ENCODE measurements at places on chromosomes 11 and 22.
A peak's percentile ranks its signal among the peaks of the same experiment; 100 is the strongest.

GRCh38 chr22:29253561-29254285, 14.1 kb downstream of the RHBDD3 start:
- DNase-seq: no peak

DNA sequence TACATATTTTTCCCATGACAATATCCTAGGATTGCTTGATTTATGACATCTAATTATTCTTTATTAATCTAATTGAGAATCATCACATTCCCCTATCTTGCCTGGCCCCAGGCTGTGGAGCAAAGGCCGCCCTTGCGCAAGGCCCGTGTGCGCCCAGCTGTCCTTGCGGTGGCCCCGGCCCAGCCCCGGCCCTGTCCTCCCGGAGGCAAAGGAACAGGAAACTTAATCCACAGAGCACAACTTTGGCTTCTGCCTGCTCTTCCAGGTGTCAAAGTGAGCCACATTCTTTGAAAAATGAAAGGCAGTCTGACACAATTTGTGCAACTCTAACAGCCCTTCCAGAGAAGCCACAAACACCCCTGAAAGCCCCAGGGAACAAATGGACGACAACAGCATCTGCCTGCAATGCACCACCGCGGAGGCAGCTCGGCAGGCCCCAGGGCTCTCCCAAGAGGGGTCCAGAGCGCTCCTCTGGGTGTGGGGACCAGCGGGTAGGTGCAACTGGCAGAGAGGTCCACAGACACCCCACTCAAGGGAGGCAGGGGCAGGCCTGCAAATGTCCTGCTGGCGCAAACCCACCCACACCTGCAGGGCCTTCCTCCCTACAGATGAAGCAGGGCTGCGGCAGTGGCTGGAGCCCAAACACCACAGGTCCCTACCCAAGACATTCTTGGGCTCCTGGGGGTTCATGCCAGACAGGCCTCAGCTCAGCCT, 30.3 kb downstream of the GNB1L start:
- DNase-seq: no peak

- no peak for DNase-seq
These were observed 11.6 kb downstream of the OPCML start for GRCh38 chr11:133520707-133521106.

DNA sequence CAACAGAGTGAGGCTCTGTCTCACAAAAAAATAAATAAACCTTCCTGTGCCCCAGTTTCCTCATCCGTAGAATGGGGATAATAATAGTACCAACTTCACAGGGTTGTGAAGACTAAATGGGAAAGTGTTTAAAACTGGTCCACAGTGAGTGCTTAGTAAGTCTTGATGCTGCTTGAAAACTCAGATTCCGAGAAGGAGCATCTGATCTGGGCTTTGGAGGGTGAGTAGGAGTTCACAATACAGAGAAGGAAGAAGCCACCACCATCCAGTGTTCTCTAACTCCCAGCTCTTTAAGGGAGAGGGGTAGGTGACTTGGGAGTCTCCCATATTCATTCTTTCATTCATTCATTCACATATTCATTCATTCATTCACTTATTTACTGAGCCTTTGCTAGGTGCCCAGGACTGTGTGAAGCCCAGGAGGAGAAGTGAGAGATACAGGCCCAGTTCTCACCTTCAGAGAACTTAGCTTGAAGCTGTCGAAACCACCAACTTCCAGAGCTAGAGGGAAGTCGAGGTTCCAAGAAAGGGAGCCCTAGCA, 17.7 kb downstream of the CYTH4 start:
- DNase-seq: no peak

- DNase-seq: peak; percentile 21
These were observed 1027.7 kb upstream of the CCDC90B start for GRCh38 chr11:84313830-84314359.

DNA sequence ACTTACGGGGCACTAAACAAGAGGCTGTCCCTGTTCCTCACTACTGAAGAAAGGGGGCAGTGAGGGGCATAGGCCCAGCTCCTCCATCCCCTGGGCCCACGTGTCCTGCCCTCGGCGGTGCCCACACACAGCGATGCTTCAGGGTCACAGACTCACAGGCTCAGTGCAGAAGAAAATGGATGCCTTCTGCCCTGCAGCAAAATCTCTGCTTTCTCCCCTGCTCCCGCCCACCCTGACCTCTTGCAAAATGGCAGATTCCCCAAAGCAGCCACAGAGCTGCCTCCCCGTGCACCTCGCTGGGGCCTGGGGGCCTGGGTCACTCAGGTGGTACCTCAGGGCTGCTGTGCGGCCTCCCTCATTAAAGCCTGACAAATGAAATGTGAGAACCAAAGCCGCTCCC, 204.0 kb downstream of the DSCAML1 start:
- no peak for DNase-seq

DNA sequence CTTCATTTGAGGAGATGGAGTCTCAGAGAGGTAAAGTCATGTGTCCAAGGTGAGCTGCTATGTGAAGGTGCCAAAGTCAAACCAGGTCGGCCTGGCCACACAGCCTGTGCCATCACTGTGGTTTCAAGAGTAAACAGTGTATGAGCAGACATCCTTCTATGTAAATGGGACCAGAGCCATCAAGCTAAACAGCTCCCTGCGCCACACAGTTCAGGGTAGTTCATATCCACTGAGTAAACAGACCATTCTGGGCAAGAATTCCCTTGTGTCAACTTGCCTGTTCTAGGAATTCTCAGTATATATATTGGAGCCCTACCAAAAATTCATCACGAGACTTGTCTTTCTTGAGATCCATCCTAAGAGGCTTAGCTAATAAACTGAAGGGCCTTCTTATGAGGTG, 77.5 kb downstream of the AMOTL1 start:
- DNase-seq: no peak

DNA sequence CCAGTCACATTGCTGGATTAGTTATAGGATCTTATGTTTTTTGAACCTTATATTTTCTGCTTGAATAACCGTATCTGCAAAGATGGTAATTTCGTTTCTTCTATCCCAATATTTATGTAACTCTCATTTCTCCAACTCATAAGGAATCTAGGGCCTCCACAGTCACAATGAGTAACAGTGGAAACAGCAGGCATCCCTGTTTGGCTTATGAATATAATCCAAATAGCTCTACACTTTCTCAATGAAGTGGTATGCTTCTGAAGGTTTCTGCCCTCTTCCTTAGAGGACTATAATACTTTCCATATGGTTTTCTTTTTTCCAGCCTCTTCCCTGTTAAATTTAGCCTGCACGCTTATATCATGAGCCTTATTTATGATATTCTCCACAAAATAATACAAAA, 16.5 kb downstream of the ATP6V1E1 start:
- DNase-seq: peak; percentile 12

- DNase-seq: peak; percentile 67
These were observed 80.0 kb downstream of the C11orf91 start for GRCh38 chr11:33620423-33621171.

DNA sequence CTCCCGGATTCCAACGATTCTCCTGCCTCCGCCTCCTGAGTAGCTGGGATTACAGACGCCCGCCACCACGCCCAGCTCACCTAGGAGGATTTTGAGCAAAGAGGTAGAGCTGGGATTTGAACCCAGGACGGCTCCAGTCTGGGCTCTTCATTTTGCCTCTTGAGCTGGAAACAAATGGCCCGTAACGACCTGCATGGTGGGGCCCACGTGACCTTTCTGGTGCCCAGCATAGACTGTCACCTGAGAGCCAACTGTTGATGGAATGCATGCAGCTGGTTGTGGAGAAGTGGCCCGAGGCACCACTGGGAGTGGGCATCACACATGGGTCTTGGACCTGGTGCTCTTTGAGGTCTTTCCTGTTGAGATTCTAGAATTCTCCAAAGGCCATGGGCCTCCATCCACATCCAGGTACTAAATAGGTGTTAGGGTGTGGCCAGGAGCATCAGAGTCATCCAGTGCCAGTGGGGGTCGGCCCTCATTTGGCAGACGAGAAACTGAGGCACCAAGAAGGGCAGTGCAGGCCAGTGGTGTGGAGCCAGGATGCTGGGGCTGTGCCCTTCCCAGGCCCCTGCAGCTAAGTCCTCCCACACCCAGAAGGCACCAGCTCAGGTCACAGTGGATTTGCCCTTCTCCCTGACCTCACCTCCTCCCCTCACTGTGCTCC, 3.9 kb downstream of the ATF4 start:
- DNase-seq: no peak

DNA sequence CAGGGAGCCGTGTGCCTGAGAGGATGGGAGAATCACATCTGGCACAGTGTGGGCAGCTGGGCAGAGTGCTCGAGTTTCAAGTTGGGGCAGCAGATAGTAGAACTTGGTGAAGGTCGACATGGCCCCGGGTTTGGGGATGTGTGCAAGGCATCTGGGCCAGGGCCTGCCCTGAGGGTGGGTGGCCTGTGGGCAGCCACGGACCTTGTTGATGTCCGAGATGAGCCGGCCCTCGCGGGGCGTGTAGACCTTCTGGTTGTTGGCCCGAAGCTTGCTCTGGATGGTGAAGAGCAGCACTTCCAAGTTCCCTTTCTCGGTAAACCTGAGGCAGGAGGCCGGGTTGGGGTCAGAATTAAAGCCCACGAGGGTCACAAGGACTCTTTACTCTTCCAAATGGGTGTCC, 20.3 kb downstream of the SPTBN2 start:
- no peak for DNase-seq

- no peak for DNase-seq
These were observed 21.7 kb downstream of the GRAMD4 start for GRCh38 chr22:46641811-46642266.

- peak; percentile 71 for DNase-seq
These were observed 32.9 kb upstream of the SMIM38 start for GRCh38 chr11:69122630-69123431.

- no peak for DNase-seq
These were observed 9.9 kb upstream of the TTLL1 start for GRCh38 chr22:43099095-43099494.

- peak; percentile 56 for DNase-seq
These were observed 14.7 kb downstream of the GGA1 start for GRCh38 chr22:37623075-37624016.

GRCh38 chr11:126284829-126285228, 1.9 kb downstream of the TIRAP start:
- DNase-seq: peak; percentile 96

DNA sequence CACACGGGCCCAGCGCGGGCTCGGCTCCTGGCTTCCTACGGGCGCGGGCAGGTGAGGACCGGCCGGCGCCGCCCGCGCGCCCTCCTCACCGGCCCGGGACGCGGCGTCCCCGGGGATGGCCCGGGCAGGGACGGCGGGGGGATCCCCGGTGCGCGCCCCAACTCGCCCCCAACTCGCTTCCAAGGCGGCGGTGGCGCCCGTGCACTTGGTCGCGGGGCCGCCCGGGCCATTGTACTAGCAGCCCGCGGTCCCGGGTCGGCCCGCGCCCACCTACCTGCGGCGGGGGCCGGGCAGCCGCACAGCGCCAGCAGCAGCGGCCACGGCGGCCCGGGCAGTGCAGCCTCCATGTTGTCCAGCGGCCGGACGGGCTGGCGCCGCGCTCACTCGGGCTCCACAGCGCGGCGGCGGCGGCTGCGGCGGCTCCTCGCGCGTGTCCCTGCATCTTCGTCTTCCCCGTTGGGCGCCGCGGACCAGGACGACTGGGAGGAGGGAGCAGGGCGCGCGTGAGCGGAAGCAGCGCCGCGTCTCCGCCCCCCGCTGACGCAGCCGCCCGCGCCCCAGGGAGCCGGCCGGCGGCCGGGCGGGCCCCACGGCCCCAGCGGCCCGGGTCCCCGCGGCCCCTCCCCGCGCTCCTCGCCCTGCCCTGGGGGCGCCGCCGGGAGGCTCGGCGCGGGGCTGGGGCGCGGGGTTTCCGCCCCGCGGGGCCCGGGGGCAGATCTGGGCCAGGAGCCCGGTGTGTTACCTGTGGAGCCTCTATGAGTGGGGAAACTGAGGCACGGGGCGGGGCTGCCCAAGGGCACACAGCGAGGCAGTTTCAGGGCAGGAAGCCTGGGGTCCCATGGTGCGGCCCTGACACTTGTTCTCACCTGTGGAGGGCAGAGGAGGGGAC, 159.3 kb upstream of the GRK3 start:
- peak; percentile 74 for DNase-seq

GRCh38 chr11:10715571-10715970, 22.0 kb upstream of the IRAG1 start:
- DNase-seq: no peak

DNA sequence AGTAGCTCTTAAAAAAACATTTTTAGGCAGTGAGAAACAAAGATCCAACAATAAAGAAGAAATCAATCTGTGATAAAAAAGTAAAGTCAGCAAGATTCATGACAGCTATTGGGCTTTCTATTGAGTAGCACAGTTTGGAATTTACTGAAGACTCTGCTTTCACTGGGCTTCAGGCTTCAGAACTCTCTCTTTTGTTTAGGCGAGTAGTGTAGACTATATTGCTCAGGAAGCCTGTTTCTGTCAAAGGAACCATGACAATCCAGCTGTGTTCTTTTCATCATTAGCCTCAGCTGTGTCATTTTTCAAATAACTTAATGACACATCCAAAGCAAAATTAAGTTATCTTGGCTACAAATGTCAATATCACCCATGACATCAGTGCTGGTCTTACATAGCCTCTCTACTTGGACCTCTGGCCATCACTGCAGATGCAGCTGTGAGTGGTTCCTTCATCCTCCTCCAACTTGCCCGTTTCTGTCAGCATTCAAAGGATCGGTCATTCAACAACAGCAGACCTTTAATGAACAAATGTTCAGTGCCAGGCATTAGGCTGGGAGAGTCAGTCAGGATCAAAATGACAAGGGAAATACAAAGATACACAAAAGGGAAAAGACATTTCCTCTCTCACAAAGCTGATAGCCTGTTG, 332.8 kb upstream of the MTNR1B start:
- DNase-seq: no peak

GRCh38 chr11:2091786-2092463, 47.3 kb downstream of the IGF2 start:
- no peak for DNase-seq

GRCh38 chr11:72766152-72766902, 14.1 kb upstream of the ARAP1 start:
- DNase-seq: no peak

- DNase-seq: no peak
These were observed 59.8 kb upstream of the WNT7B start for GRCh38 chr22:46036558-46037408.

DNA sequence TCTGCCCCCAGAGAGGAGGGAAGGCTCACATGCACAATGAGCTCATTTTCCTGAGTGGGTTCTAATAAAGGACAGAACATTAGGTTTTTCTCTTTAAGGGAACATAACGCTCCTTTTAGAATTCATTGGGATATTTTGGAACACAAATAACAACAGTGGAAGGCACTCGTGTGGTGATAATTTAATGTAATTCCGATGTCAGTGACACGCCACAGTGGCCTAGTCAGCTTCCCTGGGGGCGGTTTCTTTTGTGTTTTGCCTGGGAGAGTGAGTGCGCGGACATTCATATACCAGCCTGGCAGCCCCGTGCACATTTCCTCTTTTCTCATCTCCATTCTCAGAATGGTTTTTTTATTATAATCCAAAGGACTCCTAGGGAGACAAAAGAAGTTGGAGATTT, 41.1 kb downstream of the SEZ6L start:
- DNase-seq: no peak

GRCh38 chr11:19194620-19195308, 7.0 kb downstream of the CSRP3 start:
- no peak for DNase-seq
